ENCODE measurements at places on chromosomes 3 and 15. TPM values are rescaled to one million over a fixed set of nuclear protein-coding genes. Genes with fewer than 3 reads are reported as not detected.

The ABI3BP gene
- 46.8 TPM for total RNA-seq

The P2RY1 gene
- 5.0 TPM for total RNA-seq

The PP2D1 gene
- total RNA-seq = not detected

DNA sequence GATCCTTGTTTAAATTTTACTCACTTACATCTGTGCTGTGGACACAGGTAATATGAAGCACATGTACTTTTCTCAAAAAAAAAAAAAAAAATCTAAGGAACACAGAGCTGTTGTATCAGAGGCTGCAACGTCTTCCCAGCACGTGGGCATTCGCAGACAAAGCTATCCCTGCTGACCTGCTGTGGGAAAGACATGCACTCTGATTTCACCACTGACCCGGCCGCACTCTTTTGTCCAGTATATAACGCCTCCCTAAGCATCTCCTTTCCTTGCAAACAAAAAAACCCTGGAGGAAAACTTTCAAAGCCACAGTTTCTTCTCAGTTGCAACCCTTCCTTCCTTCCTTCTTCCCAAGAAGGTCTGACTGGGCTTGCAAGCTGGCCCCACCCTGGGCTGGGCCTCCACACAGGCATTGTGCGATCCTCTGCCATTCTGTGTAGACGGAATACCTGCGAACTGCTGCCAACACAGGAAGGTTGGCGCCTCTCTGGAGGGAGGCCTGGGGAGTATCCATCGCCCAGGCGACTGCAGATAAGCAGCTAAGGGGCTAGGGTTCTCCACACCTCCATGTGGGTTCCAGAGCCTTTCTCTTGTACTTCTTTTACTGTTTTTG, 50.8 kb downstream of the SLC12A8 start:
- no peak for DNase-seq

- DNase-seq = no peak
These were observed 60.4 kb downstream of the LYZL4 start for GRCh38 chr3:42349765-42350594.

GRCh38 chr15:41153733-41154132, 37.7 kb upstream of the INO80 start:
- DNase-seq = no peak

GRCh38 chr3:188254520-188255070, 100.6 kb downstream of the LPP start:
- DNase-seq = no peak

All from thoracic aorta (tissue), 2 donors.